ENCODE measurements at places on chromosomes 6 and 20.

GRCh38 chr20:41140226-41141133 is 3.1 kb downstream of the PLCG1 start:
- no peak for DNase-seq

DNA sequence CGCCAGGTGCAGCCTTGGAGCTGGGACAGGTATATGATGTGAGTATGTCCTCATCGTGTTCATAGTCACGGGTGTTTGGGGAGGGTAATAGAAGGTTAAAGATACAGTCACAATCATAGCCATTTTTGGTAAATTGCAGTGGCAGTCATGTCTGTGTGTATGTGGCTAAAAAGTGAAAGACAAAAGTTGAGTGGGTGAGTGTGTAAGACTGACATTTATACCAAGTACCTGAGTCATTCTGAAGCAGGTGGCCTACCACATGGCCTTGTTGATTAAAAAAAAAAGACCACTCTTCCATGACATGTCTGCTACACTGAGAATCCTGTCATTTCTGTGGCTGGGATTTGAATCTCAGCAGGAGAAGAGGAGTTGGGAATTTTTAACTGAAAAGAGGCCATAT is 181.9 kb downstream of the SCP2D1 start:
- DNase-seq, result no peak

DNA sequence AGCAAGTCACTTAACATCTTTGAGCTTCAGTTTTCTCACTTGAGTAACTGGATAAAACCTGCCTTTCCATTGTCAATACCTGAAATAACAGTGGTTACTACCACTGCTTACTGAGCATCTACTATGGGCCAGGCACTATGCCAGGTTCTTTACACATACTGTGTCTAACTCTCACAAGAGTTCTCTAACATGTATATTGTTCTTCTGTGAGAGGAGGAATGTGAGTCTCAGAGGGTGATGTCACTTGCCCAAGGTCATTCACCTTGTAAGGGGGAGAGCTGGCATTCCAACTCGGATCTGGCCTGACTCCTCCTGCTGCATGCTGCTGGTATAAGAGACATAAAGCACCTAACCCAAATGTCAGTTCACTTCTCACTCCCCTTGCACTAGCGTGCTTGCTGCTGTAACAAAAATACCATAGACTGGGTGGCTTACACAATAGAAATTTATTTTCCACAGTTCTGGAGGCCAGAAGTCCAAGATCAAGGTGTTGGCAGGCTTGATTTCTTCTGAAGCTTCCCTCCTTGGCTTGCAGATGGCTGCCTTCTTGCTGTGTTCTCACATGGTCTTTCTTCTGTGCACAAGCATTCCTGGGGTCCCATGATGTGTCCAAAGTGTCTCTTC is 21.9 kb upstream of the SGK2 start:
- DNase-seq, result no peak

DNA sequence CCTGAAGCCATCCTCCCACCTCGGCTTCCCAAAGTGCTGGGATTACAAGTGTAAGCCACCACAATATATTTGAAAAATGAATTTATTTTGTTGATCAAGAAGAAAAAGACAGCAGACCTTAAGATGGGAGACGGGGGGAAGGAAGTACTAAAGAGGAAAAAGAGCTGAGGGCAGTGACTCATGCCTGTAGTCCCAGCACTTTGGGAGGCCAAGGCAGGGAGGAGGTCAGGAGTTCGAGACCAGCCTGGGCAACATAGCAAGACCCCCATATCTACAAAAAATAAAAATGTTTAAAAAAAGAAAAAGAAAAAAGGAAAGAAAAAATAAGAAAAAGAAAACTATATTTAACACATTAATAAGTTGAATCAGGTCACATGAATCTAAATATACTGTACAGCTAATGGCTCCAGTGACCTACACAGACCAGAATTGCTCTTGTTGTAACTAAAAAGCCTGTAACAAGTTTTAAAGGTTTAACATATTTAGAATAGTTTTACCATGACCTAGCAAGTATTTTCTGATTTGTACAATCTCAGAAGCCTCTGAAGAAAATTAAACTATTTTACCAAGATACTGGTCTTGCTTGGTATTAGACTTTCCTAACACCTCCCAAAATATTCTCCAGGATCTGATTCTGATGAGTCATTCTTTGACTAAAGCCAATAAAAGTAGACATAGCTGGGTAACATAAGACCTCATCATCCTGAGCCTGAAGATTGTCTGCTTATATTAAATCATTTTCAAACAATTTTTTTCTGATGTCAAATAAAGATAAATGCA is 4.3 kb upstream of the AKIRIN2 start:
- no peak for DNase-seq

DNA sequence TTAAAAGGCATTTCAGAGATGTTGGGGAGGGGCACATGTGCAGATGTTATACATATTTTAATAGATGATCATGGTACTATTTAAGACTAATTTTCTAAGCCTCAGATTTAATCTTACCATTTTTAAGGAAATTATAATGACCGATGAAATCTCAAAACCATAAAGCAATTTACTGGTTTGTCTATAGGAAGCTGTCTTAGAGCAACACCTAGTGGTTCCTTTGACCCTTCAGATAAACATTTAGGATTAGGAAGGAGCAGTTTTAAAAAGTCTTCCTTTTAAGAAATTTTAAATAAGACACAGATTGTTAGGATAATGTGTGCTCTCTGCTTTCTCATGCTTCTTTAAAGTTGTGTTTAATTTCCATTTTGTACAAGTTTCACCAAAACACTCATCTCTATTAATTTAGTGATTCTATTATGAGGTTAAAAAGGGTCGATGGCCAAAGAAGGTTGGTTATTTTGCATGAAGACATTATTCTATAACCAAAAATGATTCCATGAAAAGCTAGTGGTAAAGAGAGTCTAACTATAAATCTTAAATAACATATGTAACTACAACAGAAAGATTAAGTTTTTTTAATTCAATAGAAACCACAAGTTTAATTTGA is 376.4 kb downstream of the HACE1 start:
- DNase-seq, result no peak

DNA sequence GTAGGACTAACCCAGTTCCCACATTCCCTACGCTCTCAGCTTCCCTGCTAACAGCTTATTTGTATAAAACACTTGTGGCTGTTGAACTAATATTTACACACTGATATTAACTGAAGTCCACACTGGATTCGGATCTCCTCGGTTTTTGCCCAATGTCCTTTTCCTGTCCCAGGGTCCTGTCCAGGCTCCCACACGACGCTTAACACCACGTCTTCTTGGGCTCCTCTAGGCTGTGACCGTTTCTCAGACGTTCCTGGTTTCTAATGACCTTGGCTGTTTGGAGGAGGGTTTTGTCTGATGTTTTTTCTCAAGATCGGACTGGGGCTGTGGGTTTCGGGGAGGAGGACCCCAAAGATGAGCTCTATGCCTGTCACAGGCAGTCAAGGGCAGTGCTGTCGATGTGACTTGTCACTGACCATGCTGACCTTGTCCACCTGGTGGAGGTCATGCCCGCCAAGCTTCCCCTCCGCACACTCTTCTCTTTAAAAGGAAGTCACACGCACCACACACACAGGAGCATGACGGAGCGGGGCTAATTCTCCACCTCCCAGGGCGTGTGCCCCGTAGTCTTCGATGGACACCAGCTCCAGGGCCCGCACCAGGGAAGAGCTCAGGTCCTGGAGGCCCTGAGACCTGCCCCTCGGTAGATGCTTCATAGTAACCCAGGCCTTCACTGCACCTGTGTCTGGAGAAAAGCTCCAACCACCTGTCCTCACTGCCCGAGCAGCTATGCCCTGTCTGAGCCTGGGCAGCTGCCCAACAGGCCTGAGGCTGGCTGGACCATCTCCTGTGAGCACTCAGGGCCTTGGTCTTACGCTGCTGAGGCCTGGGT is 72.0 kb downstream of the TTLL2 start:
- no peak for DNase-seq

- DNase-seq, result no peak
Observed at GRCh38 chr6:151067684-151068596, 171.8 kb upstream of the AKAP12 start.

GRCh38 chr20:45953672-45954071 is 18.3 kb downstream of the ZNF335 start:
- DNase-seq, result no peak

GRCh38 chr6:71080826-71081225 is 124.0 kb upstream of the B3GAT2 start:
- no peak for DNase-seq

DNA sequence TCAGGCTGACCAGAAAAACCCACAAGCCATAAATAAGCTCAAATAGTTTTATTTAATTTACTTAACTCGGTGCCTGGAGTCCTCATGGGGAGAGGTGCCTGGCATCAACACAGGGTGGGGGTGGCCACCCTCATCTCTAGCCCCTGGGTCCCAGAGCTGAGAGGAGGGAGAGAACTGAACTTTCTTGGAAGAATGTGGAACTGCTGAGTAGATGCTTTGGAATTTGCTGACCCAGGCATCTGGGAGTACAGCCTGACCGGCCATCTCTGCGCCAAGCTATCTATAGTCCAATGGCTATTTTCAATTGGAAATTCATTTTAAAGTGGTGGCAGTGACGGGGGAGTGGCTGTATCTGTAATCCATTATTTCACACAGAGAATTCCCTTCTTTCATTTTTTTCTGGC is 104.8 kb downstream of the CDH26 start:
- DNase-seq, result no peak

DNA sequence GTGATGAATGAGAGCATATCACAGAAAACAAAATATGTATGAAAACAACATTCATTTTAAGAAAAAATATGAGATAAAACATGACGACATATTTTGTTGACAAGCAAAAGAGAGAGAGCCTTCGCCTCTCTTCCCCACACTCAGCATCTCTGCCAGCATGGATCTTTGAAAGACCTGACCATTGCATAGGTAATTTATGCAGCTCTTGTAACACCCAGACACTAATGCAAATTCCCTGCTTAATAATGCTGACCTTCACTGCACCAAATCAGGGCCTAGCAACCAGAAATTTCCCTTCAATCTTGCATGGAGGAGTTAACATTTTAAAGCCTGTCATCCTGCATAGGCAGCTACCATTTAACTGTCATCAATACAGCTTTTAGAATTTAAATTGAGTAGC is 50.0 kb upstream of the CNR1 start:
- DNase-seq, result no peak

DNA sequence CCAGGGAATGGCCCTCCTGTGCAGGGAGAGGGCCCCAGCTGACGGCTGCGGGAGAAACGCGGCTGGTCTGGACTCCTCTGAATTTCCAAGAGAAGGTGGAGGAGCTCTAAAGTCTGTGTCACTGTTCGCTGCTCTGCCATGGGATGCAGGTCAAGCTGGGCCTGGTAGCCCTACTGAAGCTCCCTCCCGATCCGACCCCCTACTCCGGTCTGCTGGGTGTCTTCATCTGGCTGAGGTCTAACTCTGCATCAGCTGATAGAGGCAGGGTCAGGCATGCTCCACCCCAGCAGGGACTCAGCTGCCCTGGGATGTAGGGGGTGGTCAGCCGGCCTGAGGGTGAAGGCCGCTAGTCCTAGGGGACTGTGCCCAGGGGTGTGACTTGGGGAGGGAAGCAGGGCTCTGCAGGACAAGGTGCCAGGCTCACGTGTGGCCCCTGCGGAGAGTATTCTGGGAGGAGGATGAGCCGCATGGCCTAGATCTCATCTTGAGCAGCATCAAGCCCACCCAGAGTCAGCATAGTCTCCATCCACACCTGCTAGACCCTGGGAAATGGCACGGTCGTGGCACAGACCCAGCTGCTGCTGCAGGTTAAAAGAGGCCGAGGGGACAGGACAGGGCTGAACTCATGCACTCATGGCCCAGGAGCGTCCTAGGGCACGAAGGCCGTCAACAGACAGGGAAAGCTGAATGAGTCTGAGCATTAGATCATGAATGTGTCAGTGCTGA is 1.4 kb downstream of the CST3 start:
- no peak for DNase-seq

GRCh38 chr20:8077137-8077466 is 55.0 kb upstream of the PLCB1 start:
- DNase-seq, result no peak

GRCh38 chr6:144613859-144614258 is 328.7 kb downstream of the UTRN start:
- DNase-seq, result no peak
